Activated CD8-positive, alpha-beta memory T cell treated with anti-CD3 and anti-CD28 coated beads for 48 hours (primary cell): ENCODE measurements at places on chromosomes 6 and 20.

- DNase-seq: no peak
Measured at GRCh38 chr6:51743999-51744398, 343.4 kb downstream of the PKHD1 start.

- DNase-seq: no peak
Measured at GRCh38 chr6:158805698-158806377, 13.3 kb downstream of the EZR start.

- no peak for DNase-seq
Measured at GRCh38 chr20:1345030-1345755, 16.3 kb upstream of the SDCBP2 start.

DNA sequence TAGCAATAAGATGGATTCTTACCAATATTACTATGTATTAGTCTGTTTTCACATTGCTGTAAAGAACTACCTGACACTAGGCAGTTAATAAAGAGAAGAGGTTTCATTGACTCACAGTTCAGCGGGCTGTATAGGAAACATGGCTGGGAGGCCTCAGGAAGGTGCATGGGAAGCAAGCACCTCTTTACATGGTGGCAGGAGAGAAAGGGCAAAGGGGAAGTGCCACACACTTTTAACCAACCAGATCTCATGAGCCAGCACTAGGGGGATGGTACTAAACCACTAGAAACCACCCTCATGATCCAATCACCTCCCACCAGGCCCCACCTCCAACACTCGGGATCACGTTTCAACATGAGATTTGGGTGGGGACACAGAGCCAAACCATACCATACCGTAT, 40.7 kb upstream of the CCDC167 start:
- no peak for DNase-seq

DNA sequence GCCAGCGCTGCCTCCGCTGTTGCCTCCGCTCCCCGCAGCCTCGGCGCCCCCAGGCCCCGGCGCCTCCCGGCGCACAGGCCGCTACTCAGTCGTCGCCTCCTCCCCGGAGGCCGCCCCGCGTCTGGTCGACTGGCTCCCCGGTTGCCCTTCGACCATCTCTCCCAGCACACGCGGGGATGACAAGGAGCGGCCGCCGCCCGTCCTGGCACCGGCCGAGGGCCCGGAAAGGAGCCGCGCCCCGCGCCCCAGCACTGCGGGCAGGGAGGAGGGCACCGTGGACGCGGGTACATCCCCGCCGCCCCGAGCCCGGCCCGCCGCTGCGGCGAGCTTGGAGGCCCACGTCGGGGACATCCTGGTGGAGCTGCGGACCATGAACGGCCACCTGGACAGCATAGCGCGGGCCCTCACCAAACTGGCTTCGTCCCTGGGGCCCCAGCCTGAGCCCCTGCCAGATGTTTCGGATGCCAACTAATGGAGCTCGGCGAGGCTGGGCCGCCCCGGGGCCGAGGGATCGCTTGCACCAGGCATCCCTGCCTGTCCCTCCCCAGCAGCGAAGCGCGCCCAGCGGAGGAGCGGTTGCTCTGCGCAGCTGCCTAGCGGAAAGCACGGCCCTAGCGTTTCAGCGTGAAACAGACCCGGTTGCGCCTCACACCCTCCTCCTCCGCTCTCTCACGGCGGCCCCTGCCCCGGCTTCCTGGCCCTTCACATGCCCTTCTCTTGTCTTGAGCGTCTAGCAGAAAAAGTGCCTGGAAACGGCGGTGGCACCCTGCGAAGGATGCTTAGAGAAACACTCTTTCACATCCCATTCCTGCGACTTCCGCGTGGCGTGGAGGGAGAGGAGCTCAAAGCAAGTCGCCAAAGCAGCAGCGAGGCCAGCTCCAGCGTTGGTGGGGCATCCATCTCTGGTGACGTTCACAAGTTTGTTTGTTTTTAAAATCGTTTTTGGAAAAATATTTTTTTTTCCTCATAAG, 285.8 kb upstream of the SUPT3H start:
- DNase-seq: peak; percentile 33

GRCh38 chr6:2881423-2881822, 21.7 kb downstream of the SERPINB9 start:
- DNase-seq: no peak

DNA sequence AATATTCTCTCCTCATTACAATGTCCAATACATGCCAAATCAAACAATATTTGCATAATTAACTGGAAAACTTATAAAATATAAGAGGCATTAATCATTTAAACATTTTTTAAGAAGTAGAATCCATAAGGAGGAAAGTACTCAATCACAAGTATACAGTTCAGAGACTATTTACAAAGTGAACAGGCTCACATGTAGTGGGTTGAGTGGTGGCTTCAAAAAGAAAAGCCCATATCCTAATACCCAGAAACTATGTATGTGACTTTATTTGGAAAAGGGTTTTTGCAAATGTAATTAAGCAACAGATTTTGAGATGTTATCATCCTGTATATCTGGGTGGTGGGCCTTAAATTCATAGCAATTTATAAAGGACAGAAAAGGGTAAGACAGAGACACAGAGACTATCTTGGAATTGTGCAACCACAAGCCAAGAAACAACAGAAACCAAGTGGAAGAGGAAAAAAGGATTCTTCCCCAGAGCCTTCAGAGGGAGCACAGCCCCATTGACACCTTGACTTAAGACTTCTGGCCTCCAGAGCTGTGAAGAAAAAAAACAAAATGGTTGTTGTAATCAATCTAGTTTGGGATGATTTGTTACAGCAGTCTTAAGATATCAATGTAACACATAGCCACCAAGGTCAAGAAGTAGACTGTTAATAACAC, 32.7 kb upstream of the CRISP1 start:
- no peak for DNase-seq

GRCh38 chr6:164108092-164108491, 693.6 kb downstream of the QKI start:
- no peak for DNase-seq

DNA sequence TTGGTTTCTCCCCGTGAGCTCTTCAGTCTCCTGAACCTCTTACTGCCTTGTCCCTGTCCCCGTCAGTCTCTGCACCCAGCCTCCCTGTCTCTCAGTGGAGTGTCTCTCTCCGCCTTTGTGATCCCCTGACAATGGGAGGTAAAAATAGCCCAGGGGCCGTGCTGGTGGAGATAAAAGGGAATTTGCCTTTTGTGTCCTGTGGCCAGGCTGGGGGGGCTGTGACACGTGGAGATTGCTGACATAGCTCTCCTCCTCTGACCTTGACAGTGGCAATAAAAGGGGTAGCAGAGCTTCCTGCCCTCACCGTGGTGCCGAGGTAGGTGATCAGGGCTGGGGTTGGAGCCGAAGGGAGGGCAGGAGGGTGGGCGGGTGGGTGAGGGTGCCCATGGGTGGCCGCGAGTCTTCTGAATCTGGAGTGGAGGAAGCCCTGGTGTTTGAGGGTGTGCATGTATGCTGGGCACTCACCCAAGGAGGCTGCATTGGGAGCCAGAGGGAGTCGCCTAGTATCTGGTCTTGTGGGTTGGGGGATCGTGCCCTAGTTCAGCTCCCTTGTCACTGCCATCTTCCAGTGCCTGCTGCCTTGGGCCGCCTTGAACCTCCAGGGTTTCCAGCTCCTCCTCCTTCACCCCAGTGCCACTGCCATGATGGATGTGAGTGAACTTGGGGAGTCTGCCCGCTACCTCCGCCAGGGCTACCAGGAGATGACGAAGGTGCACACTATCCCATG, 21.9 kb downstream of the MYH7B start:
- no peak for DNase-seq

- DNase-seq: no peak
Measured at GRCh38 chr6:84043555-84043954, 10.0 kb downstream of the MRAP2 start.

DNA sequence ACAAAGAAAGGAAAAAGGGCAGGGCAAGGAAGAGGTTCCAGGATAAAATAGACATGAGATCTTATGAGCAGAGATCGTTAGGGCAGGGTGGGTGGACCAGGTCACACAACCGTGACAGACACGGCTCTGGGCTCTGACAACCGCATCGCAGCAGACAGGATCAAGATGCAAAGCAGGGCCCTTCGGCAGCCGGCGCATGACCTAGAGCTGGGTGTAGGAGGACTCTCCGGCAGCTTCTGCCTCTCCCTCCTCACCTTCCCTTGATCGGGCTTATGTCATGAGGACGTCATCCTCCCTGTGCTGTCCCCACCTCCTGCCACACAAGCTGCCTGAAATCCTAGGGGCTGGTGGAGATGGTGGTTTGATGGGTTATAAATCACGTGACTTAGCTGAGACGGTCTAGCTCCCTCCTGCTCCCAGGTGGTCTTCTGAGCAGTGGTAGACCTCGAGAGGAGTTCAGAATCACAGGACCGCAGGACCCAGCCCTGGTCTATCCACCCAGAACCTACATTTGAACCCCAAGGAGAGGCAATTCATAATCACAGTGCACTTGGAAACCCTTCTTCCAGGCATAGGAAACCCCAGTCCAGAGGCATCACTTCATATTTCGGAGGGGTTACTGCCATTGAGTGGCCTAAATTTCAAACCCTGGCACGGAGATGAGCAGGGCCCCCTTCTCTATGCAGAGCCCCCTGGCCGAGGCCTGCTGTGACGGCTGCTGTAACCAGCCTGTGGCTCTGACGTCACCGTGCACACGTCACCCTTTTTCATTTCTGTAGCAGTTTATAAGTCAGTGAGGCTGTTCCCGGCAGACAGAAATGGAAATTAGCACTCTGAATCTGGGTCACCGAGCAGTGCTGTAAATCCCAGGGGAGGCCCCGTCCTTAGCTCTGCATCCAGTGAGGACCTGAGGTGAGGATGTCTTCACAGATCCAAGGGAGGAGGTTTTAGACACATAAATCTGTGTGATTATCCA, 8.7 kb upstream of the CCR6 start:
- no peak for DNase-seq

DNA sequence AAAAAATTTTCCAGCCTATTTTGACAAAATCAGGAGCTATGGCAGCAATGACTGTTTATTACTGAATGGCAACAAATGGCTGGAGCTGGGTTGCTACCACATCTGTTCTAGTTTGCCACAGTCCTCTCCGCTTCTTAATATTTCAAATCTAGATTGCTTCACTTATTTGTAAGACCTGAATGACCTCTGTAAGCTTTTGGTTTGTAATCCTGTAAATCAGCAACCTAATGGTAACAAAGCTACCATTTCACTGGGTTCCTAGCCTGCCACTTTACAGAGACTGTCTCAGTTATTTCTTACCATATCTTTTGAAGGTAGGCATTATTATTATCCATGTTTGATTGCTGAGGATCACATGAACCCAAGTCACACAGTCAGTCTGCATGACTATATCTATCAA, 15.4 kb downstream of the ZNFX1 start:
- no peak for DNase-seq

GRCh38 chr6:89027756-89028155, 52.8 kb upstream of the PNRC1 start:
- no peak for DNase-seq

DNA sequence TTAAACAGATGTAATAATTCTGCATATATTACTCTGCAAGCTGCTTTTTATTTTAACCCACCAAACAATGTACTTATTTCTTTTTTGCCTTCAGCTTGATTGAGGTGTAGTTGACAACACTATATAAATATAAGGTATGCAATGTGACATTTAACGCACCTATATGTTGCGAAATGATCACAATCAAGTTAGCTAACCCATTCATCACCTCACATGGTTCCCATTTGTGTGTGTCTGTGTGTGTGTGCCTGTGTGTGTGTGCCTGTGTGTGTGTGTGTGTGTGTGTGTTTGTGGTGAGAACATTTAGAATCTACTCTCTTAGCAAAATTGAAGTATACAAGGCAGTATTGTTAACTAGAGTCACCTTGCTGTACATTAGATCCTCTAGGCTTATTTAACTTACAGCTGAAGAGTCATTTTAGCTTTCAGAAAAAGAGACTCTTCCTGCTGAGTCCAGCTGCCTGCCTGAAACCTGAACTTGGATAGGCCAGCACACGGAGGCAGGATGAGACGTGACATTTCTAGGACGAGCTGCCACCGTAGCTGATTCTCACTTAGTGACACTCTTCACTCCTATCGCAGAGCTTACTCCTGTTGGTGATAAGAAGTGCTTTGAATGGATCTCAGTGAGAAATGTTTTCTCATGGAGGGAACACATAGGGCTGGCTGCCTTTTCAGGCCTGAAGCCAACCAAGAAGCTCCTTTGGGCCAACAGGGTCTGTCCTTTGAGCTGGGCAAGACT, 126.5 kb upstream of the RIPOR2 start:
- no peak for DNase-seq

DNA sequence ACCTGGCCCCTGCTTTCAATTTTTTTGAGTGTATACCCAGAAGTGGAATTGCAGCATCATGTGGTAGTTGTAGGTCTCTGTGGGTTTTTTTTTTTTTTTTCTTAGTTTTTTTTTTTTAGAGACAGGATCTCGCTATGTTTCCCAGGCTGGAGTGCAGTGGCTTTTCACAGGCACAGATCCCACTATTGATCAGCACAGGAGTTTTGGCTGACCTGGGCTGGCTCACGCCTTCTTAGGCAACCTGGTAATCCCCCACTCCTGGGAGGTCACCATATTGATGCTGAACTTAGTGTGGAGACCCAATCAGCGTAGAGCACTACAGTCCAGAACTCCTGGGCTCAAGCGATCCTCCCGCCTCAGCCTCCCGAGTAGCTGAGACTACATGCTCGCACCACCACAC, 25.9 kb downstream of the MTO1 start:
- DNase-seq: no peak

GRCh38 chr6:56772737-56773184, 130.1 kb upstream of the DST start:
- no peak for DNase-seq

GRCh38 chr20:12644461-12644860, 364.3 kb upstream of the SPTLC3 start:
- DNase-seq: no peak

- DNase-seq: no peak
Measured at GRCh38 chr6:42220807-42221206, 3.1 kb upstream of the MRPS10 start.

DNA sequence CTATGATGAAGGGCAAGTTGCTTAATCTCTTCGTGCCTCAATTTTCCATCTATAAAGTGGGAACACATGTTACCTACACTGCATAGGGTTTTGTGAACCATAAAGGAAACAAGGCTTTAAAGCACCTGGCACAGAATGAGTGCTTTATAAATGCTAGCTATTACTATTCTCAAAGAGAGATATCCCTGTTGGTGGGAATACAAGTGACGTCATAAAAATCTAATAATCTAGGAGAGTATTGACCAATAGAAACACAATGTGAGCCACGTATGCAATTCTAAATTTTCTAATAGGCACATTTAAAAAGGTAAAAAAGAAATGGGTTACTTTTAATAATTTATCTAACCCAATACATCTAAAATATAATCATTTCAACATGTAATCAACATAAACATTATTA, 316.4 kb downstream of the PTPRT start:
- no peak for DNase-seq

GRCh38 chr6:142809947-142810346, 135.0 kb downstream of the HIVEP2 start:
- no peak for DNase-seq

DNA sequence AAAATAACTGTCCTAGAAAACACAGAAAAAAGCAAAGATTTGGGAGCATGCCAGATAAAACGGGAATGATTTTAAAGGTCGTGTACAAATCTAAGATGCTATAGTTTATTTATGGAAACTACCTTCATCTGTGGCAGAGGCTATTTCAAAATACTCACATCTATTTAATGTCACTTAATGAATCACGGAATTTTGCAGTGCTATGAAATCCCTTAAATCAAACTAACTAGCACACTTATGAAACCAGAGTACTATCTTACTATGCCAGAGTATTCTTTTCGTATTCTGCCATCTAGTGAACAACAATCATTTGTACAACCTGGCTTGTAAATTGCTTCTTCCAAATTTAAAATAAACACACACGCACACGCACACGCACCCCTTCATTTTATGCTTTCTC, 77.9 kb upstream of the BMP5 start:
- DNase-seq: no peak

- no peak for DNase-seq
Measured at GRCh38 chr20:33062825-33063149, 9.1 kb downstream of the BPIFB3 start.
